Effector memory CD8-positive, alpha-beta T cell (primary cell): ENCODE measurements at places on chromosomes 1 and 21.

GRCh38 chr1:20578062-20578461 is 10.8 kb upstream of the CDA start:
- no peak for DNase-seq

DNA sequence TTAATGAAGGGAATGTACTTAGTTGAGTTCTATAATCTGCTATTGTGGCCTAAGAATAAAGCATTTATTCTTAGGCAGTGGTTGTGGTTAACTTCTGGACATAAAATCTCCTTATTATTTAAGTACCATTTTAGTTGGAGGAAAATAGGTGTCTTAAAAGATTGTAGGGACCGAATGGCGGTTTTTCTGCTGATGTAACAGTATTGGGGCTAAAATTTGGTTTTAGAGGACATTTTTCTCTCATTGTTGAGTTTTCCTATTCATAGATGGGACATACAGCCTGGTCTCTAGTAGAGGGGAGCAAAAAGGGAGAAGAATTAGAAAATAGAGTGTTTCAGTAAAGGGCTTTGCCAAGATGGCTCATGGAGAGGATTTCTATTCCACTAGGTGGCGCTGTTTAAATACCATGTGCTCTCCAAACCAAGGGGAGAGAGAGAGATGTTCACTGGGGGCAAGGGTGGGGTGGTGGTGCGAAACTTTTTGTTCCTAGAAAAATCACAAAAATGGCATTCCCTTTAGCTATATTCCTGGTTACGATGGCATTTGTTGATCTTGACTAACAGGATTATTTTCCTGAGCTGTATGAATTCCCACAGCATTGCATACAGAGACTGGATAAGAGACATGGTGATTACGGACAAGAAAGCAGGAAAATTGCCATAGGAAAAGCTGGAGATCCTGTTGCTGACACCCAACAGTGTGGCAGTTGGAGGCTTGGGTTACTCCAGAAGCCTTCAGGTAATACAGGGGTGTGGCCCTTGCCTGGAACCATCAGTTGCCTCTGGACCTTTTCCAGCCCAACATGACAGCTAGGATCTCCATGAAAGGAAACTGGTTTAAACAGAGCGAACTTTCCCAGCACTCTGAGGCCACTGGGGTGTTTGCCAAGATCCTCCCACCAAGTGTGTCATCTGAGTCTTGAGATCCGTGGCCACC is 18.2 kb upstream of the FCGR2A start:
- peak; percentile 56 for DNase-seq

DNA sequence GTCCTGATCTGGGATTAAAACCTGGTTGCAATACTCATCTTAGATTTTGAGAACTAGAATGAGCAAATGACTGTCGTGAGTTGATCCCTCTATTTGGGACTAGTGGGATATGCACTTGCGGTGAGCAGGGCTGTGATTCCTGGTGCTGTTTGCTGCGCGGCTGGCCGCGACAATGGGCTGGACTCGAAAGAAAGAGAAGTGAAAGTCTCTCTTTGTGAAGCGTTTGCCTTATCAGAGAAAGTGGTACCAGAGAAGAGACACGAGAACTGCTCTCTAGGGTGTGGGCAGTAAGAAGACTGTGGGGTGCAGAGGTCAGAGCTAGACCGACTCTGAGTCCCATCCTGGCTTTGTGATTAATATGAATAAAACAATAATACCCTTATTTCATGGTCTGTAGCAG is 8.6 kb downstream of the ST6GALNAC3 start:
- no peak for DNase-seq

DNA sequence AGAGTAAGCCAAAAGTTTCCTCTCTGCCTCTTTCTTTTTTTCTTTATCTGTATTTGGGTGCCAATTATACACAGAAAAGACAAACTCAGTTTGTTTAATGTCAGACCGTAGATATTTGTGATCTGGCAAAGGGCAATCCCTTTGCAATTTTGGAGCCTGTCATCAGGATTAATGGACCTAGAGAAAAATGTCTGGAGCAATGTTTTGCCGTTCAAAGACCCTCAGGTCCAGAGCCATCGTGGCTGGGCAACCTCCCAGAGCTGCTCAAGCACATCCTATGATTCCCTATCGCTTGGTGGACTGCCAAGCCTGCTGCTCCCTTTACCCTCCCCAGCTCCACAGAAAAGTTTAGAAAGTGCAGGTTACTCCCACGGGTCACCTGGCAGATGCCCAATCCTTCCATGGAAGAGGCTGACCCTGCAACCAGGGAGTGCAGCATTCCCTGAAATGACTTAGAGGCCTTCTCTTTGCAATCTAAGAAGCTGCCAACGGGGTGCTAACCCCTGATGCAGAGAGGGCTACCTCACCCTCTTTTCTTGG is 112.5 kb upstream of the NGF start:
- no peak for DNase-seq

DNA sequence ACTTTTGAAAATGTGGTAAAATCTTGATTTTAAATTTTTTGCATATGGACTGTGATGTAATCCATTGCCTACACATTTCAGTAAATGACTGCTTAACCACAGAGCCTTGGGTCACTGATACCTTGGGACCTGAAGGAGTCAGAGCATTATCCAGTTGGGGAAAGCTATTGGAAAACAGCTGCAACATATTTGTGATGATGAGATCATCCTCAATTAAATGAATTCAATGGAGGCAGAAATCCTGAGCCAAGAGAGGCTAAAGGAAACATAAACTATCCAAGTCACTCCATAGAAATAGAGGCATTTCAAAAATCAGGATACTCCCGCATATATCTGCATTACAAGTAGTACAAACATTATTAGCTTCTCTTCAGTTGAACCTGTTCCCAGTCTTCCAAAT is 99.8 kb upstream of the PRMT6 start:
- no peak for DNase-seq

GRCh38 chr21:31961027-31961426 is 88.2 kb downstream of the HUNK start:
- DNase-seq: no peak

DNA sequence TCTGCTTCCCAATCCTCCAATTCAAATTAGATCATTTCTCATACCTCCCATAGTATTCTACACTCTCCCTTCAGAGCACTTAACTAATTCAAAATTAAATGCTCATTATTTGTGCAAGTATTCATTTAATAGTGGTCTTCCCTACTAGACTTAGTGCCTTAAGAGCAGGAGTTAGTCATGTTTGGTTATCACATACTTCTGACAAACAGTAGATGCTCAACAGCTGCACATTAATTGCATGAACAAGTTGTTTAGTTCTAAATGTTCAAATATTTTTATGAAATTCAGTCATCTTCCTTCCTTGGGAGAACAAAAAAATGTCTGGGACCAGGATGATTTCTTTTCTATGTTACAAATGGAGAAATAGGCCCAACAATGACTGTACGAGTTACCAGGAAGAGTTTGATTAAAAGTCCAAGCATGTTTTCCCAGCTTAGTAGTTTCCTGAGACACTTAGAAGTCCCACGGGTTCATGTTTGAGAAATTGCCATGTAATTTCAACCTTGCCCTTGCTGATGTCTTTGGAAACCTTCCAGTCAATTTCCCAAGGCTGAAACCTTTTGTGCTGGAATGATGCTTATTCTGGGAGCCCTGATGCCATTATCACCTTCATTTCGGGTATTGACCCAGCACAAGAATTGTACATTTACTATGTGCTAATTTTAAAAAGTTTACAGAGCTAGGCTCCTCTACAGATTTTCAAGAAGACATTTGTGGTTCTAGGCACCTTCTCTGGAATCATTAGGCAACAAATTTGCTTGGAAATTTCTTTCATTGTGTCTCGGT is 437.9 kb upstream of the PLXNA2 start:
- no peak for DNase-seq
